NCI-H526 (cell line): ENCODE measurements at places on chromosomes 7 and 10.

DNA sequence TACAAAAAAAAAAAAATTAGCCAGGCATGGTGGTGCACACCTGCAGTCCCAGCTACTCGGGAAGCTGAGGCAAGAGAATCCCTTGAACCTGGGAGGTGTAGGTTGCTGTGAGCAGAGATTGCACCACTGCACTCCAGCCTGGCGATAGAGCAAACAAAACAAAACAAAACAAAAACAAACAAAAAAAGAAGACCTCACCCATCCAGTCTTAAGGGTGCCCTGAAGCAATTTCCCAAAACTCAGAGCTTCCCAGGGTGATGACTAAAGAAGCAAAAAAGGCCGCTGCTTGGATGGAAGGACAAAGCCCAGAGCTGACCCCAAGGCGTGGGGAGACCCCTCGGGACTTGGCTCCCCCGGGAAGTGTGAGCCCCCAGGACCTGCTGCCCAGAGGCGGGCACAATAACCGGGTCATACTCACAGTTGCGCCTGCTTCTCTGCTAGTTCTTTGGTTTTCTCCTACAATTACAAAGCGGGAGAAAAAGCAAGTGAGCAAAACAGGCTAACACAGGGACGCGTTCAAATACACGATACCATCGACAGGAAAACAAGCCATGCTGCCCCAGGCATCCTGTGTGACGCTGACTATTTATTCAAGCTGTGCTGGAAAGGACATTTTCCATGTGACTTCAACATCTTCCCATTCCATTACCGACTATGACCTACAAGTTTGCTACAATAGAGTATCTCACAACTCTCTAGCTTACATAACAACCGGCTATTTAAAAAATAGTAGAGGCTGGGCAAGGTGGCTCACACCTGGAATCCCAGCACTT lies 29.9 kb downstream of the PAPOLB start:
- DNase-seq = no peak

DNA sequence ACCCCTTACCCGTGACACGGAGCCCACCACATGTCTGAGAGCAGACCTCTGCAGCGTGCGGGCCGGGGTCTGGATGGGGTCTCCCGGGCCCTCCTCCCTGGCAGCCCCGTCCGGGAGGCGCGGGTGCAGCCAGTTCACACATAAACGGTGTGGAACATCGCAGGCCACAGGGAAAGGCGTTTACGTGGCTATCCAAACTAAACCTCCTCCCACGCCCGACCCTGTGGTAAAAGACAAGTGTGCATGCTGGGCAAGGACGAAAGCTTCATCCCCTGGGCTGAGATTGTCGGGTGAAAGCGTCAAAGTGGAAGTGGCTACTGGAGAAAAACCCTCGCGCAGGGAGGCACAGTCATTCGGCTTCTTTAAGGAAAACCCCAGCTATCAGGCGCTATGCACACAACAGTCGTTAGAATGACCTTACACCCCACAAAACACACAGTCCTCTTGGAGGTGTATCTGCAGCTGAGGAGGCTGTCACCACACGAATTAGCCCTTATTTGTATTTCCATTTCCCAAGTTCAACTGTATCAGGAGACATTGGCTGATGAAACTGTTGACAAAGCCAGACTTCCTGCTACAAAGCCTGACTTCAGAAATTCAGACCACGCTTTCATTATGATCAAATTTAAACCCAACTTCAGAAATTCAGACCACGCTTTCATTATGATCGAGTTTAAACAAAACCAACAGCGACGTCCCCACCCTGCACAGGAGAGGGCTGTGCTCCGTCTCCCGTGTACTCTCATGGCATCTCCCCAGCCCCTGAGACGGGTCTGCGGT lies 15.3 kb downstream of the GPER1 start:
- DNase-seq = no peak

DNA sequence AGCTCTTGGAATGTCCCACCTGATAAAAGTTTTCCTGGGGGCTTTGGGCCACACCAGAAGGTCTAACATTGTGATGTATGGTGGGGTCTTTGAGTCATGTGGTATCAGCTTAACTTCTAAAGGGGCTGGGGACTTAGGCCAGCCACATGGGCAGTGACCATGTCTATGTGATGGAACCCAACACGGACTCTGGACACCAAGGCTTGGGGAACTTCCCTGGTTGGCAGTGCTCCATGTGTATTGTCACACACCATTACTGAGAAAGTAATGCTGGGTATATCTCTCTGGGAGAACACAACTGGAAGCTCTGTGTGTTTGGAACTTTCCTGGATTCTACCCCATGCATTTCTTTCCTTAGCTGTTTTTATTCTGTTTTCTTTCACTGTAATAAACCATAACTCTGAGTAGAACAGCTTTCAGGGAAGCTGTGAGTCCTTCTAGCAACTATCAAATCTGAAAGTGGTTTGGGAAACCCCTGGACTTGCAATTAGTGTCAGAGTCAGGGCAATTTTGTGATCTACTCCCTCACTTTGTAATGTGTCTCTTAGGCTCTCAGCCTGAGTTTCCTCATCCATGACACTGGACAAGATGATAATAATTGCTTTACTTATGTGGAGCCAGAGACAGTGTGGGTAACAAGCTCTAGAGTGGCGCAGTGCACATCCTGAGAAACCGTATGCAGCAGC lies 28.4 kb upstream of the AGK start:
- no peak for DNase-seq

DNA sequence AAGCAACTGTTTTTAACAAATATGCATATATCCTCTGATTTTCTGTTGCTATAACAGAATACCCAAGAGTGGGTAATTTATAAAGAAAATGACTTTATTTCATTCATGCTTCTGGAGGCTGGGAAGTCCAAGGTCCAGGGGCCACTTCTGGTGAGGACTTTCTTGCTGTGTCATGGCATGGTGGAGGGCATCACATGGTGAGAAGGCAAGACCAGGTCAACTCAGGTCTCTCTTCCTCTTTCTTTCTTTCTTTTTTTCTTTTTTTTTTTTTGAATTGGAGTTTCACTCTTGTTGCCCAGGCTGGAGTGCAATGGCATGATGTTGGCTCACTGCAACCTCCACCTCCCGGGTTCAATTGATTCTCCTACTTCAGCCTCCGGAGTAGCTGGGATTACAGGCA lies 303.0 kb upstream of the C7orf33 start:
- no peak for DNase-seq

DNA sequence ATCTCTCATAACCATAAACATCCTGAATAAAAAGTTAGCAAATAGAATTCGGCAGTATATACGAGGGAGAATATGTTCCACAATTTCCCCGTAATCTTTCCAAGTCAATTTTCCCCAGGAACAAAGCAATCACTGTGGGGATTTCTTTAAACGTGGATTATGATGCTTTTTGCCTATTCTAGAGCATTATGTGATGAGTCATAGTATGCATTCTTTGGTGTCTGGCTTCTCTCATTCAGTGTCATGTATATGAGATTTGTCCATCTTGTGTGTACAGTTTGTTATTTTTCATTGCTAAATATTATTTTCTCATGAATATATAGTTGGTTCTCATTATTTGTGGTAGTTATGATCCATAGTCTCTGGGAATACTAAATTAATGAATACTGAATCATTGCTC lies 9.9 kb upstream of the OR9A4 start:
- DNase-seq = no peak

GRCh38 chr10:132096223-132096622 lies 30.5 kb downstream of the JAKMIP3 start:
- DNase-seq = no peak

DNA sequence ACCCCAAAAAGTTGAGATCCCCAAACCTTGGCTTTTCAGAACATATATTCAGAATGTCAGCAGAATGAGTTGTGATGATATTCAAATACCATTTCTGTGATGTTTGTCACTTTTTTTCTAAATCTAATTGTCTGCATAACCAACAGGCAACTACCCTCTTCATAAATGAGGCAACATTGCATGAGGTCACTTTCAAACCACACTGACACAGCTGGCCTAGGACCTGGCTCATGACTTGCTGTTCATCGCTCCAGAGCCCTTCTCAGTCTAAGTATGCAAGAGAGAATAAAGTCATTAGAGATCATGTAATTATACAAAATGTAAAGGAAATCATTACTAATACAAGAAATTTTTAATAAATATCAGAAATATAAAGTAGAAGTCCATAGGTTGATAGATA lies 681.9 kb downstream of the GRM8 start:
- no peak for DNase-seq

- no peak for DNase-seq
Measured at GRCh38 chr10:127648885-127649284, 88.1 kb upstream of the FOXI2 start.

GRCh38 chr10:124802313-124802675 lies 675 bp downstream of the ABRAXAS2 start:
- no peak for DNase-seq

DNA sequence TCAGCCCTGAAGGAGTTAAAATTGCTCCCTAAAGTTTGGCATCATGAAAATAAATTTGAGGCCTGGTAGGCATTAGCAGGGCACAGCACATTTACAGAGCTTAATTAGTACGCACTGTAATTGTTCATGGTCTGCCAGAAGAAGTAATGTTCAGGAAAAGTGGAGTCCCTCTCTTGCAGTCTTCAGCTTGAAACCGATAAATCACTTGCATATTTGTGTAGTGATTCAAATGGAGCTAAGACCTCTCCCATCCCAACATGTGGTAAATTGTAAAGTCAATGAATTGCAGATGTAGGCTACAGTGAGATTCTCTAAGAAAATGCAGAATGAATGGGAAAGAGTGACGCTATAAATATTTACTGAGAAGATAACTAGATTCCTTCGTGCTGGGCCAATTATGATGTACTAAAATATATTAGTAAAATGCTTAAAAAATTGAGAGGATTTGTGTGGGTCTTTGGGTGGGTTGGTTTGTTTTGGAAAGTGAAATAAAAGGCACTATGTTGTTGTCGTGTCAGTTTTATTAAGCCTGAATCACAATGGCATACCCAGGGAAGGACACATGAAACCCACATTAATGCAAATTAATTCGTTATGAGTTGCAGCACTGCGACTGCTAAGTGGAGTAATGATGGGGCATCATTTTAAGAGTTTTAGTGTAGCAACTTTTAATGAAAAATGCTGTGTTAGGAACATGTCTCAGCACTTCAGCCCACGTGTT lies 8.4 kb downstream of the TCF7L2 start:
- peak; percentile 31 for DNase-seq

- DNase-seq = no peak
Measured at GRCh38 chr7:150660939-150661613, 24.4 kb upstream of the GIMAP2 start.
